Bronchial epithelial cell (primary cell): ENCODE measurements at places on chromosomes 12 and 14. TPM values are rescaled to one million over a fixed set of nuclear protein-coding genes. Genes with fewer than 3 reads are reported as not detected.

DNA sequence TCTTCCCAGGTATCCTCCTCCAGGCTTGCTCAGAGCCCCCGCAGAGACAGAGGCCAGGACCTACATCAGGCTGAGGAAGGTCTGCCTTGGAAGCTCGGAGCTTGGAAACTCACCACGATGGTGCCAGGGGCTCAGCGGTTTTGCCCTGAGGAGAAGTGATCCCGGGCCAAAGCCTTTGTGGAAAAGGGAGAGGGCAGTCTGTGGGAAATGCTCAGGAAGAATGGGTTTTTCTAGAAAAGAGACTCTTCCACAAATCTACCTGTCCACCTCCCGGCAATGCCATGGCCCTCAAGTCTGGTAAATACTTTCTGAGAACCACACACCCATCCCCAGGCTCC lies 8.0 kb downstream of the KRT2 start:
- DNase-seq = no peak

DNA sequence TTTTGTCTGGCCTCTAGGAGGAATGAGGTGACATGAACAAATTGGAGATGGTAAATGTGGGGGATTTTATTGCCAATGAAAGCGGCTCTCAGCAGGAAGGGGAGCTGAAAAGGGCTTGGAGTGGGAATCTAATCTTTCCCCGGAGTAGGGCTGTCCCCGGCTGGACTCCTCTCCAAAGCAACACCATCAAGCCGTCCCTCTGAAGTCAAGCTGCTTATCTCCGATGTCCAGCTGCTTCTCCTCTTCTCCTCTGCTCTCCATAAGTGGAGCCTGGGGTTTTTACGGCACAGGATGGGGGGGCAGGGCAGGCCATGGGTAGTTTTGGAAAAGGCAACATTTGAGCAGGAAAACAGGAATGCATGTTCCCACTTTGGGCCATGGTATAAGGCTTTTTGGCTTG lies 113.5 kb downstream of the TMEM132D start:
- DNase-seq = no peak

SARNP gene
- 68.7 and 111 TPM in 2 replicates for total RNA-seq

- no peak for DNase-seq
Observed at GRCh38 chr14:102285106-102285505, 19.9 kb downstream of the MOK start.

- peak; percentile 55 for DNase-seq
Observed at GRCh38 chr12:121443193-121443870, 43.4 kb downstream of the RNF34 start.

DNA sequence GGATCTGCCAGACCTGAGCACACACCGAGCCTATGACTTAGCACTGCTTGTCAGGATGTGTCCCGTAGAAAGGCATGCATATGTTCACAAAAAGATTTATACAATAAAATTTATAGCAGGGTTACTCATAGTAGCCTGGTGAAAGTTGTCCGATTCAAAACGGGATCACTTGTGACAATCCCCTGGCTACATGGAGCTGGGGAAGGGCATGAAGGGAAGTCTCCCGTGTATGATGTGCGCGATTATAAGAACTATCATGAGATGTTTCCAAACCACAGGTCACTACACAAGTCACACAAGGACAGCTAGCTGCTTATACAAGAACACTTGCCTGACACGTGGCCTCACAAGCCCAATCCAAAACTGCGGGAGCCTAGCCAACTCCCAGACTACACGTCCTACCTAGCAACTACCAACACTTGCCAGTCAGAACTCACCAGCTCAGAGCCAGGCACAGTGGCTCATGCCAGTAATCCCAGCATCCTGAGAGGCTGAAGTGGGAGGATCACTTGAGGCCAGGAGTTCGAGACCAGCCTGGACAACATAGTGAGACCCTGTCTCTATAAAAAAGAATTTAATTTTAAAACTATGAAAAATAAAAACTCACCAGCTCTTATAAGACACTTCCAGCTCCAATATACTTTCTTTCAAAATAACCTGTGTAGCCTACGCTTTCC lies 7.5 kb upstream of the CDCA4 start:
- DNase-seq = no peak

GRCh38 chr12:132144810-132145168 lies 532 bp downstream of the NOC4L start:
- DNase-seq = no peak

DNA sequence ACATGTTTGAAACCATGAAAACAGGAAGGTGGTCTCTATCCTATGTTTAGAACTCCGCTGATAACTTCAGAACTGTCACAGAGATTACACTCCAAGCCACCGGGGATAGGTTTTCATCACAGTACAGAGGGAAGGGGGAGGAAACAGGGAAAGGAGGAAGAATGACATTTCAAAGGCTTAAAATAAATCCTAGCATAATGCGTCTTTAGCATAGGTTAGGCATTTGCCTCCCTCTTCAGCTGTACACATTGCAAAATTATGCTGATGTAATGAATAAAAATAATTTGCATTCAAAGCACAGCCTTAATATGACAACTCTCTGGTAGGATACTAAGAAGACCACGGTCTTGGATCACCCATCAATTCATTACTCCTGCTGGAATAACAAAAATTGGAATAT lies 54.3 kb upstream of the PYGL start:
- DNase-seq = no peak

WNT1 gene
- total RNA-seq = not detected in 2 replicates

GRCh38 chr12:82970614-82971013 lies 283.9 kb downstream of the TMTC2 start:
- DNase-seq = no peak

DNA sequence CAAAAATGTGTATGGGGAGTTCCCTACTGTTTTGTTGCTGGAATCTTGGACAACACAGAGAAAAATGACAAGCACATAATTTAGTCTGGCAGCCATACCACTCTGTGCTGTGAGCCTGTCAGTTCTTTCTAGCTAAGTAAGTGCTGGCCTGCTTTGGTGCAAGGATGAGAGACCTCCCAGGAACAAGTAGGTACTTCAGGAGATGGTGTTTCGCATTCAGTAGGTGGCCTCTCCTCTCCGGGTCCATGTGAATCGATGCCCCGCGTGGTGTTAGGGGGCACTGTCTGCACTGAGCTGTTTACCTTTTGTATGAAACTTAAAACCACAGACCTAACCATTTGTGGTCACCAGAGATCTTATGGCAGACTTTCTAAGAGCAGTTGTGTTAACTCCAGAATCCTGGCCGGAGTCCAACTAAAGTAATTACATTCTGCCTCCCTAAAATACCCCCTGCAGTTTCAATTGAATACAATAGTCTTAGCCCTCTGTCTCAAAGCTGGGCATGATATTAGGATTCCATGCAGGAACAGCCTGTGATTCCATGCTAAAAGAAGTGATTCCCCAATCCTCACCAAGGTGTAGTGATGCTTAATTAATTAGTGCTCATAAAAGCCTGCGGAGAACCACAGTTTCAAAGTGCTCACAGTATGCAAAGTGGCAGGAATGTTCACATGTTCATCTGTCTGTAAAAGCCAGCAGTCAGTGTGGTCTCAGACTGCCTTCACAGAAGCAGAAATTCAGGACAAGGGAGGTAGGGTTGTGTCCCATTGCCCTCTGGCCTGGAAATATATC lies 64.2 kb downstream of the LLPH start:
- DNase-seq = no peak

APOF gene
- total RNA-seq = not detected in 2 replicates

- DNase-seq = no peak
Observed at GRCh38 chr14:64727551-64728071, 23.4 kb downstream of the PLEKHG3 start.

DNA sequence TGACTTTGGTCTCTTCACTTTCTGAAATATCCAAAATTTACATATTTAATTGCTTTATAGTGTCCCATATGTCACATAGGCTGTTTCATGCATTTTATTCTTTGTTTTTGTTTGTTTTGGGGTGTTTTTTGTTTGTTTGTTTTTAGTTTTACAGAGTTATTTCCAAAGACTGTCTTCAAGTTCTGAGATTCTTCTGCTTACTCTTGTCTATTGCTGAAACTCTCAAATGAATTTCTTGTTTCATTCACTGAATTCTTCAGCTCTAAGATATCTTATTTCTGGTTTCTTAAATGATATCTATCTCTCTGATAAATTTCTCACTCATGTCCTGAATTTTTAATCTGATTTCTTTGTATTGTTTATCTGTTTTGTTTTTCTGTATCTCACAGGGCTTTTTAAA lies 412.0 kb upstream of the ATP2B1 start:
- DNase-seq = no peak

DNA sequence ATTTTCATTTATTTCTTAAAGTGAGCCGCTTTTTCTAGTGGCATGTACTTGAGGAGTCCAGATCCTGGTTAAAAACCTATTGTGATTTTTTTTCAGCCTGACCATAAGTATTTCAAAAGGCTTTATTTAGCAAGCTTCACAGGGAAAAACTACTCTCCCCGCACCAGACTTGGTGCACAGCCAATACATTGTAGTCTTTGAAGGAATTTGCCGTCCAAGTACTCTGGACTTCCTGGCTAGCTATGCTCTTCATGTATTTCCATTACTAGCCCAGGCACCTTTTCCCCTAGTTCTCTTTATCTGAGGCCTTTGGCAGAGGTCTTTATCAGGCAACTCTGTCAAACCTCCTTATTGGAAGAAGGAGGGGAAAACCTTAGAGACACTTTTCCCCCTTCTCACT lies 234.7 kb downstream of the CCDC91 start:
- peak; percentile 13 for DNase-seq

GRCh38 chr12:7304456-7304855 lies 584 bp downstream of the ACSM4 start:
- DNase-seq = no peak

DNA sequence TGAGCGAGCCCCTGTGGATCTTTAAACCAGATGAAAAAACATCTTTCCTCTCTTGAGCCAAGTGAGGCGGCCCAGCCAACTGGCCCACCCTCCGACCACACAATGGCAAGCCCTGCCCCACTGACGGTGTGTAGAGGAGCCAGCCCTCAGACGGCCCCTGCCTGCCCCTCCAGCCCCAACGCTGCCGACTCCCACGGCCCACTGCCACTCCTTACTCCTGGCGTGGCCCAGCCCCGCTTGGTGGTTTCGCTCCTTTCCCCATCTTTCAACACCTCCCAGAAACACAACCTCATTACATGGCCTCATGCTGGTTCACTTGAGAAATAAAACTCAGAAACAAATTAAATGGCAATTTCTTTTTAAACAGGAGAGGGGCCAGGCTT lies 80.6 kb upstream of the DICER1 start:
- no peak for DNase-seq

TBK1 gene
- 19.8 and 20.0 TPM in 2 replicates for total RNA-seq

FBXO21 gene
- total RNA-seq = 52.7 and 117 TPM in 2 replicates

DNA sequence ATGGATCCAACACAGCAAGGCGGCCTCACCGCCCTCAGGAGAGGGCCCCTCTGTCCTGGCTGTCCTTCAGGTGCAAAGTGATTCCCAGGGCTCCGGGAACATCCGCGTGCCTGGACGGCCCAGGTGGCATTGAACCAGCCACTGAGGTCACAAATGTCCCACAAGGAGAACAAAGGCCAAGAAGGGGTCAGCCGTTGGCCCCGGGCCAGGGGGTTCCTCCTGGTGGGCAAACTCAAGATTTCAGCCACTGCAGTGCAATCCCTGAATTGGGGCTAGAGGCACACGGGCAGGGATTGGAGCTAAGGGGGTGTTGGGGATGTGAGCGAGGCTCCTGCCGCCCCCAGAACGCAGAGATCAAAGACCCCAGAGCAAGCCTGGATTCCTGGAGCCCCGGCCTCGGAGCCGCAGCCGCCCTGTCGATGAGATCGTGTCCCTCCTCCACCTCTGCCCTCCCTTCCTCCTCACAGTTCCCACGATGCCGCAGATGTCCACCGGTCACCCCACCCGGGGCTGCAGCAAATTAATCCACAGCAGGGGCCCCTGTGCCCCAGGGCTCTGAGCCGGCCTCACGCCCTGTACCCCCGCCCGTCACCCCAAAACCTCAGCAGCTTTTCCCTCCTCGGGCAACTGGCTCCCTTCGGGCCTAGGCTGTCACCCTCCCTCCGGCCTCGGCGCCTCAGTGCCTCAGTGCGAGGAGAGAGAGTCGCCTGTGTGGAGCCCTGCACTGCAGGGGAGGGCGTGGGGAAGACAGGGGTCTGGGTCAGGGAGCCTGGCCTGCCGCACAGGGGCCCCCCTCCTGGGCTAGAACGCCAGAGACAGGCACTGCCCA lies 56.7 kb upstream of the GALNT9 start:
- DNase-seq = no peak

GRCh38 chr12:52056801-52057637 lies 5.8 kb downstream of the NR4A1 start:
- DNase-seq = no peak

GRCh38 chr12:14618983-14619382 lies 51.3 kb upstream of the PLBD1 start:
- DNase-seq = peak; percentile 45

OAS2 gene
- 0.64 and 0.79 TPM in 2 replicates for total RNA-seq

DNA sequence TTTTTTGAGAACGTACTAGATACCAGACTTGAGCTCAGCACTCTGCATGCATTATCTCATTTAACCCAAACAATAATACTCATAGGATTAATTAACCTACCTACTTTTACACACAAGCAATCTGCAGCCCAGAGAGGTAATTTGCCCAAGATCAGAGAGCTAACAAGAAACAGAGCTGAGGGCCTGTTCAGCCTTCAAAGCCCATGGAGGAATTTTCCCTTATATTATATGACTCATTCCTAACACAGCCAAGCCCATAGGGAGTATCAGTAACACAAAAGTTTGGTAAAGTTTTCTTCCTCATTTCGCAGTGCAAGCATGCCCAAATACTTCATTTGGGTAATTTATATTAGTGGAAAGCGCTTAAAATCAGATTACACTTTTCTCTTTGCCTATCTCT lies 94.7 kb downstream of the GALC start:
- DNase-seq = no peak

KLRC2 gene
- not detected in 2 replicates for total RNA-seq

DNA sequence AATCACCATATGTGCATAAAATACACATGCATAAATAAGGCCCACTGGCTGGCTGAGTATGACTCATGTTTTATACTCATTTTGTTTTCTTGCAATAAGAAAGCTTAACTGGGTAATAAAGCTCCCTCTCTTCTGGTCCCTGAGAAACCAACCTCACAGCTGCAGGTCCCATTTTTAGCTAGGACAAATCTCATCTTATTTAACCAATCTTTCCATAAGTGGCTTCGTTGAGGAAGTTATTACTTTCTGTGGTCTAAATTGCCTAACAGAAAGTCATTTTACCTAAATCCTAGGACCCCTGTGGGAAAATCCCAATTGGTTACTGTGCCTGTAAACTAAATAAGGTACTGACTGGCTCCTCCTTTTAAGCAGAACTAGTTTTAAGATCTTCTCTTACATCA lies 232.8 kb upstream of the FBXO33 start:
- DNase-seq = no peak

CPNE8 gene
- 6.8 and 7.1 TPM in 2 replicates for total RNA-seq

NINJ2 gene
- 0.26 TPM in 2 replicates for total RNA-seq

- DNase-seq = peak; percentile 94
Observed at GRCh38 chr12:18141048-18141982, 51.3 kb upstream of the RERGL start.

CLEC1A gene
- total RNA-seq = not detected in 2 replicates

FAM186B gene
- total RNA-seq = 0.13 and 0.26 TPM in 2 replicates

DNA sequence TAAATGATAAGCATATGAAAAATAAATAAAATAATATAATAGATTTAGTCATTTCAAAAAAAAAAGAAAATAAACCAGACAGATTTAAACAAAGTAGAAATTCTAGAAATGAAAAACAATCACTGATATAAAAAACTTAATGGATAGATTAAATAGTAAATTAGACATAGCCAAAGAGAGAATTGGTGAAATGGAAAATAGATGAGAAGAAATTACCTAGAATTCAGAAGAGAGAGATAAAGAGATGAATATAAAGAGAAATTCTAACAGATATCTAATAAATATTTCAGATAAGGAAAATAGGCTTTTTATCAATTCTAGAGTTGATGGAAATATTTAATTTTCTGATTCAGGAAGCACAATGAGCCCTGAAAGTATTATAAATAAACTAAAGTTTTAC lies 123.1 kb downstream of the PRIMA1 start:
- DNase-seq = no peak
